ENCODE measurements at places on chromosomes 12 and 14.

DNA sequence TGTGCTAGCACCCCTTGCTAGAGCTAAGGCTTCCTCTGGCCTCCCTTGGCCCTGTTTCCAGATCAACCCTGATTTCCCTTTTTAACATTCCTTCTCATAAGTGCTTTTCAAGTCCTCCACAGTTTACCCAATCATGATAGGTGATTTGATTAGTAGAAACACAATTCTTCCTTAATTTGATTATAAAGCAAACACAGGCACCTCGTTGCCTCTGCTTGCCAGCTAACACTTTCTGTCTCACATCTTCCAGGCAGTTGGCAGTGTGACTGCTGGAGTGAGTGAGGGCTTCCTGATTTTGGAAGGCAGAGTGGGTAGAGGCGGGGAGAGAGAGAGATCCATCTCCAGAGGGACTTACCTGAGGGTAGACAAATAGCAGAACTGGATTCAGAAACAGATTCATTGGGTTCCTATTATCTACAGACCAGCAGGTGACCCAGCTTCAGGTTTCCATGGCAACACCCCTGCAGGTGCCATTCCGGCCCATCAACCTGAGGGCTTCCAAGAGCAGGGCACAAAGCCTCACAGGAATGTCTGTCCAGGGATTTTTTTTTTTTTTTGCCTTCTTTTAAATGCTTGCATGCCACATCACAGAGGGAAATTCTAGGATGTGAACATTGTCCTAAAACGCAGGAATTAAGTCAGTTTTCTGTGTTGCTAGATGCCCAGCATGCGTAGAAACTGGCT, 77.7 kb downstream of the PLXNC1 start:
- no peak for DNase-seq

DNA sequence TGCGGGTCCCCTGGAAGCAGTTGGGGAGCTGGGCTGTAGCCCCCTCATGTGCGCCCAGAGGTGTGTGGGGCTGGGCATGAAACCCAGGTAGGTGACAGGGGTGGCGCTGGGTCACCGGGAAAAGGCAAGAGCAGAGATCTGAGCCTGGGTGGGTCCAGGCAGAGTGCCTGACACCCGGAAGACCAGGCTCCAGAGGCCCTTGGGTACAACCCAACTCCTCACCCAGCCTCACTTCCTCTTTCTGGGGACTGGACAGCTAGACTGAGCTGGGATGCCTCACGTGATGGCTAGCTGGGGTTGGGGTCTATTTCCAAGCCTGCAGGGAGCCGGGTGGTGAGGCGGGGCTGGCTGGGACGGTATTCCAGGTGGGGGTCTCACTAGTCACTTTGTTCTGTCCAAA, 16.3 kb upstream of the CYP46A1 start:
- DNase-seq = no peak

GRCh38 chr12:4287325-4288211, 14.0 kb downstream of the CCND2 start:
- no peak for DNase-seq

DNA sequence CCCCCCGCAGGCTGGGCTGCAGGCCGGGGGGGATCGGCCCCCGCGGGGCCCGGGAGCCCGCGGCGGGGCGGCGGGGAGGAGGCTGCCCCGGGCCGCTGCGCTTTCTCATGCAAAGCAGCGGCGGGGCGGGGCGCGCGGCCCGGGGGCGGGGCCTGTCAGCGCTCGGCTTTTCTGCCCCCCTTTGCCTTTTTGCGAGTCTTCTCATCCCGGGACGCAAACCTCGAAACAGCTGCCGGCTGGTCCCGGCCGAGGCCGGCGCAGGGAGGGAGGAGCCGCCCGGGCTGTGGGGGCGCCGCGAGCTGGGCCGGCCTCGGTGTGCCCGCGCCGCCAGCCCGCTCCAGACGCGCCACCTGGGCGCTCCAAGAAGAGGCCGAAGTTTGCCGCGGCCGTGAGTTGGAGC, at the start of gene FZD10:
FZD10 (plus strand) TSS at position 198 of the 400 bp plus-strand sequence. CDS start 479 bp downstream, outside the sequence.
- no peak for DNase-seq

- no peak for DNase-seq
Measured at GRCh38 chr12:102567031-102567985, 86.9 kb upstream of the IGF1 start.

DNA sequence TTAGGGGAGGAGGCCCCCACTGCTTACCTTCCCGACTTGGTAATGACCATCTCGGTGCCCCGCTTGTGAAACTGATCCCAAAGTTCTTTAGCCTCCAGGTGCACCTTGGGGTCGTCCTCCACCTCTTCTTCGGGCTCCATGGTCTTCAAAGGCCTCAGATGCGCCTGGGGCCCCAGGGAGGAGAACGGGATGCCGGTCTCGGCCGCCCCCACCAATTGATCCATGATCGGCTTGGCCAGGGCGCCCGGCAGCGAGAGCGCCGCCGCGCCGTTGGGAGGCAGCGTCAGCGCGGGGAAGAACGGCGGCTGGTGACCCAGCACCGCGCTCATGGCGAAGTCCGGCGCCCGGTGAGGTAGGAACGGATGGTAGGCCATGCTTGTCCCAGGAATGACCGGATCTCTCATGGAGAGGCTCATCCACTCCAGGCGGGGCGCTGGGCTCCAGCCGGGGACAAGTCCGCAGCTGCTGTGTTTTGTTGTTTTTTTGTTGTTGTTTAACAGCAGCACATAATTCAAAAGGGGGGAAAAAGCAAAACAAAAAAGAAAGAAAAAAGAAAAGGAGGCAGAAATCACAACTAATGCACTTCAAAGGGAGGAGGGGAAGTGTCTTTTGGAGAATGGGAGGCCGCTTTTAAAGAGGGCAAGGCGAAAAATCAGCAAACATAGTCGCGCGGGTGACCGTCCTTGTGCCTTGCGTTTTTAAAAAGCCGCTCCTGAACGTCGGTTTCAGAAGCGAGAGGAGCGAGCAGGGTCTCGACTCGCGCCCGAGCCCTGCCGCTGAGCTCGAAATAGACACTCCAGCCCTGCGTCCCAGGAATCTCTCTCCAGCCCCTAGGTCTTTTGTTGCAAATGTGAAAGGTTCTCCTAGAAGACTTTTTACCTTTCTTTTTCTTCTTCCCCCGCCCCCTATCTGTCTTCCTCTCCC, 928 bp downstream of the TBX3 start:
- DNase-seq = no peak

DNA sequence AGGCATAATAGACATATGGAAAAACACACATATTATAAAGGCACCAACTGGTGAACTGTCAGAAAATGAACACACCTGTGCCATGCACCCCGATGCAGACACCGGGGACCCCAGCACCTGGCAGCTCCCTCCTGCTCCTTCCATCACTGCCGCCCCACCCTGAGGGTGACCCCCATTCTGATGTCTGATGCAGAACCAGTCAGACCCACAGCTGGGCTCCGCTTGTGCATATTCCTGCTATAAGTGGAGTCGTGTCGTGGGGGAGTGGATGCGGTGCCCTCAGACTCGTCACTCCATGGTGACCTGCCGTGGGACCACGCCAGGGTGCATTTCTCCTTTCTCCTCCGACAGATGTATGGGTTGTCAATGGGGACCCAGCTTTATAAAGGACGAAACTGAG, 45.7 kb upstream of the MEG3 start:
- no peak for DNase-seq

- DNase-seq = no peak
Measured at GRCh38 chr14:73241481-73242165, 4.3 kb downstream of the PAPLN start.

DNA sequence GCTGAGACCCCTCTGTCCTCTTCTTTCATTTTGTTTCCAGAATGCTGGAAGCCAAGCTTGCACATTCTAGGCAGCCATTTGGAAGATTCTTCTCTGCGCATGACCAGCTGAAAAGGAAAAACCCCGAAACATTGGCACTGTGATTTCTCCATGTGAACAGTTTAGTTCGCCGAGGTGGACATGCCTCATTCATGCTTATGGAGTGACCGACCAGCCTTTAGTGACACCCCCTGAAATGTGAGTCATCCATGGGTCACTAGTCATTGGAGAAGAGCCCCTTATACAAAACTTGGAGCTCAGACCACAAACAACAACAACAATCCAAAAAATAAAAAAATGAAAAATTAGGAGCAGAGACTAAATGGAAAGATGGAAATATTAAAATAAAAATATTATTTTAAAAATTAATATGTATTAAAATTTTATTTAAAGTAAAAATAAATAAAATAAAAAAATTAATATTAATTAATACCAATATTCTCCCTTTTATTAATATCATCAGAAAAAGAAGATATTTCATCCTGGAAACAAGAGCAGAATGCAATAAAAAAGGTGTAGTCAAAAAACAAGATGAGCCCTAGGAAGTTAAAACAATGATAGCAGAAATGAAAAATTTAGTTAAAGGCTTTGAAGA, 9.5 kb upstream of the KRT7 start:
- no peak for DNase-seq

DNA sequence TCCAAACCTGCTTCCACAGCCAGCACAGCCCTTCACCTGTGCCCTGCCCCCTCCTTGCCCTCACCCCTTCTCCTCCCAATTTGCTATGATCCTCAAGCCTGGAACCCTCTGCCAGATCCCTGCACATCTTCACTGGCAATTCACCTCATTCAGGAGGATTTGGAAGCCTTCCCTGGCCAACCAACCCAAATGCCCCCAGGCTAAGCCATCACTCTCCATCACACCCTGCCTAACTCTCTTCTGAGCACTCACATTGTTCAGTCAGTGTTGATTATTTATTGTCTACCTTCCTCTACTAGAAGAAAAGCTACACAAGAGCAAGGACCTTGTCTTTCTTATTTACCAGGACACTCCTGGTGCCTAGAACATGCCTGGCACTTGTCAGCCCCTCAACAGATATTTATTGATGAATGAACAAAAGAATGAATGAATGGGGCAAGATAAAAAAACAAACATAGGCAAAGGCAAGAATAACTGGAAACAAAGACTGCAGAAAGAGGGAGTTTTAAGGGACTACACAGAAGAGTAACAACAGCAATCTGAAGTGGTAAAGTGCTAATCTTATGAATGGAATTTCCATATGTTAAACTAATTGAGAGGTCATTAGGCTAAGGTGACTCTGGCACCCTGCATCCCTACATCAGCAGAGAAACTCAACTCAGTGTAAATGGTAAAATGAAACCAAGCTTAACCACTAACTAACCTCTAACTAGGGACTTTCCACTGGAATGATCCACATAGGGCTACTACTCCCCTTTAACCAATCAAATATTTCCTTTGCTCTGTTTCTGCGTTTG, 33.4 kb downstream of the TMTC1 start:
- no peak for DNase-seq

DNA sequence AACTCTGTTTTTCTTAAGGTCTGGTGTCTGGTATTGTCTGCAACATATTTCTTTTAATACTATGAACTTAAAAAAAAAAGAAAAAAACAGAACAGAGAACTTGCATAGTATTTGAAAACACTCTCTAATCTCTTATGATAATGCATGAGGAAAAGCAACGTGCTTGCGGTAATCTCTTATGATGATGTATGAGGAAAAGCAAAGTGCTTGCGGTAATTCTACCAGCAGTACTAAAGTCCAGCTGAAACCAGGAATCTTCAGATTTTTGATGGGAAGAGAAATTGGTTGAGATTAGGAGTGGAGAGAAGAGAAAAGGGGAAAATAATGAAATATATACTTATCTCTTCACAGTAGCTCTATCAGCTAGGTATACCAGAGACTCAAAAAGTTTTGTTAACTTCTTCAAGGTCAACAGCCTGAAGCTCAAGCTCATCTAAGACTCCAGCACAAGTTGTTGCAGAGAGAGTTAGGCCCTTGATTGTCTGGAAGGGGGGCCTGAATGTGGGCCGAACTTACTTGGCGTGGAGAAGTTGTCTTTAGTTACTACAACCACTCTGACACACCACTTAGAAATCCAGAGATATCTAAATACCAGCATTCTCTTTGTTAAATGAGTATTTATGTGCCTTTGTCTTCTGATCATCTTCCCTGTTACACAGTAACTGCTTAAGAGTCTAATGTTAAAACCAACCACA, 240.4 kb downstream of the PRKD1 start:
- no peak for DNase-seq

DNA sequence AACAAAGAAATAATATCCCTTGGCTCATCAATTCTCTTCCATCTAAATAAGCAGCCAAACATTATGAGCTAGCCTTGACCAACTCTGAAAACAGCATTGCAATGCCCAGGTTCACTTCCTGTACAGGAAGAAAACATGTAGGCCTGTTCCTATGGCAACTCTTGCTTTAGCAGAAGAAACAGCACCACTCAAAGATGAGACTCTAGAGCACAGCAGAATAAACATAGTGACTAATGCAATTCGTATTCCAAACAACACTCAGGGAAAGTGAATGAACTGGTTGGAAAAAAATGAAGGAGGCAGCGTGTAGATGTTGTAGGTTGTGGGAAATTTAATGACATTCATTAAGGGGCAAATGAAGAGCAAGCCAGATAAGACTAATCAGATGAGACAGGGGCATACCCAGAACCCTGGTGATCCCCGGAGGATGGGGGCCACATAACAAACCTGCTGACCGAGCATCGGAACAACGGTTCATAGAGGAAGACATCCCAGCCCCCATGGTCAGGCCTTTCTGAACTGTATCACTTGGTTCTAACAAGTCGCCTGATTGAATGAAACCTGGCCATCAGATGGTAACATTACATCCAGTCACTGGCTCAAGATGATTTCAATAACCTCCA, 9.0 kb downstream of the ARHGDIB start:
- no peak for DNase-seq

DNA sequence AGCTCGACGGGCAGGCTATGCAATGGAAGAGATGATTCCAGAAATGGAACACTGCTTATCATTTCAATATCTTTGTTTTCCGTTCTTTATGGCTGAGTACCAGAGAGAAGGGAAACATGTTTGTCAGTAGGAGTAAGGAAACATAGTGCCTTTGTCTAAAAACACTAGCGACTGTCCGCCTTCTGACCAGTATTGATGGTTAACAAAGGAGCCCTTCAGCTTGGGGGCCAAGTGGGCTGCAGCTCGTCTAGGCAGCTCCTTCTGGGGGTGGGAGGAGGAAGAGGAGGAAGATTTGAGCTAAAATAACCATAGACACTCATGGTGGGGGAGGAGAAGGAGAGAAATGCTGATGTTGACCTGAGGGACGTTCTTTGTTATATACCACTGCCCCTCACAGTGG, 15.0 kb downstream of the COQ5 start:
- no peak for DNase-seq

DNA sequence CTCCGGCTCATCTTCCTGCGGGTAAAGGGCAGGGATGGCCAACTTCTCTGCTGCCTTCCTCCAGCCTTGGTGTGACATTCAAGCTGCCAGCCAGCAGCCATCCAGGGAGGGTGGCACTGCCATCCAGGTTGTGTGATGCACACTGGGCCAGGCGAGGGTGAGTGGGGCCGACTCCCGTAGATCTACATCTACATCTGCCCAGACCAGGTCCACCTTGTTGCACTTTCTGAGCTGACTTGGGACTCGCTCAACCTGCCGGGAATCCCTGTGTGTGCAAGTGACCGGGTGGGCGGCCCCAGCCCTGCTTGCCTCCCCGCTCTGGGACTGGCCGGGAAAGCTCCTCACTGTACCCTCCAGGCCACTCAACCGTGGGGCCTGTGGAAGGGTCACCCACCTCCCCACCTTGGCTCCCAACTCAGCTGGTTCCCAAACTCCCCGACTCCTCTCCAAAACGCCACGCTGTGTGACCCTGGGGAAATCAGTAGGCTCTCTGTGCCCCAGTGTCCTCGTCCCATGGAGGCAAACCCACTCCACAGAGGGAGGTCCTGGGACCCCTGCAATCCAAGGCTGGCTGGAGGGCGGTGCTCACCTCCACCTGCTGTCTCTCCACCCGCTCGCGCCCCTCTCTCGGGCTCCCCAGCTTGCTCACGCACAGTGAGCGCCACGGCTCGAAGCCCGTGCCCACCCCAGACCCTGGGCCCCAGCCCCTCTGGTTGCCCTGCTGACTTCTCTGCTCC, 14.7 kb downstream of the JAG2 start:
- DNase-seq = no peak
